H7 (cell line): ENCODE measurements at places on chromosomes 11 and 22. TPM values are rescaled to one million over a fixed set of nuclear protein-coding genes. Genes with fewer than 3 reads are reported as not detected.

Gene PEX26
- 29.7 and 34.5 TPM in 2 replicates for total RNA-seq

Gene BBS1
- total RNA-seq, result 25.4 and 26.5 TPM in 2 replicates

Gene OR10A5
- not detected in 2 replicates for total RNA-seq

Gene FKBP2
- 62.0 and 63.8 TPM in 2 replicates for total RNA-seq

Gene ST14
- total RNA-seq, result 4.5 and 4.7 TPM in 2 replicates

Gene SHANK3
- 1.8 and 2.1 TPM in 2 replicates for total RNA-seq

Gene LRRC56
- 1.3 and 1.5 TPM in 2 replicates for total RNA-seq

Gene MGAT3
- total RNA-seq, result 5.0 and 6.5 TPM in 2 replicates

Gene CATSPER1
- total RNA-seq, result not detected in 2 replicates

Gene OR5A1
- total RNA-seq, result not detected in 2 replicates

Gene NTM
- 2.7 and 4.7 TPM in 2 replicates for total RNA-seq

Gene C11orf86
- 0.21 and 0.26 TPM in 2 replicates for total RNA-seq

Gene RIMBP3C
- 0.17 and 0.70 TPM in 2 replicates for total RNA-seq

DNA sequence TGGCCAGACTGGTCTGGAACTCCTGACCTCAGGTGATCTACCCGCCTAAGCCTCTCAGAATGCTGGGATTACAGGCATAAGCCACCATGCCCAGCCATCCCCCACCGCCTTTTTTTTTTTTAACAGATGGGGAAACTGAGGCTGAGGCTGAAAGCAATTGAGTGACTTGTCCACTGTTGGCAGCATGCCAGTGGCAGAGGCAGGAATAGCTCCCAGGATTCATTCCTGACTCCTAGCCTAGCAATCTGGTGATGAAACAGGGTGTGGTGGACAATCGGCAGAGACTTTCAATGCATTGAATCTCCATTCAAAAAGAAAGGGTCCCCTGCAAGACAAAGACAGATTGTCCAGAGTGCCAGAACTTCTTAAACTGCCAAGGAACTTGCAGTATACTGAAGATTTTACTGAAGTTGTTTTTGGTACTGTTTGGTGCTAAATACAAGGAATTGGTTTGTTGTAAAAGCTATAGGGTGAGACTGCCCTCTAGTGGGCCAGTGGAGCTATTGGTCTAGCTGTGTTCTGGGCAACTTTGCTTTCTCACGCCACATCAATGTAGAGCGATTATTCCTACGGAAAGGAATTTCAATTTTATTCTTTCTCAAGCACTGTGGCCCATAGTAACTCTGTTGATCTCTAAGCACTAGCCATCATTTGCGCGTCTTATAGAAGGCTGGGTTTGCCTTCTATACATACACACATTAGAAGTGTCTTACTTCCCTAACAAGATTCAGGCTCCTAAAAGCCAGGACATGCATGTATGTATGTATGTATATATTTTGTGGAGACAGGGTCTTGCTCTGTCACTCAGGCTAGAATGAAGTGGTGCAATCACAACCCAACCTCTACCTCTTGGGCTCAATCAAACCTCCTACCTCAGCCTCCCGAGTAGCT lies 21.0 kb downstream of the C22orf31 start:
- DNase-seq, result peak; percentile 73

DNA sequence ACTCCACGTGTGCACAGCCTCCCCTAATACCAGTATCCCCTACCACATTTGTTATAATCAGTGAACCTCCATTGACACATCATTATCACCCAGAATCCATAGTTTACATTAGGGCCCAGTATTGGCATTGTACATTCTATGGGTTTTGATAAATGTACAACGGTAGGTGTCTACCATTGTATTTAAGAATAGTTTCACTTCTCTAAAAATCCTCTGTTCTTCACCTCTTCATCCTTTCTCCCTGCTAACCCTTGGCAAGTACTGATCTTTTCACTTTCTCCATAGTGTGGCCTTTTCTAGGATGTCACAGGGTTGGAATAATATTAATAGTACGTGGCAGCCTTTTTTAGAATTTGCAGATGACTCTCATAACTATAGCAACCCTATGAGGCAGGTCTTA lies 353.8 kb downstream of the DDX10 start:
- DNase-seq, result no peak

- DNase-seq, result no peak
Measured at GRCh38 chr11:55895216-55895615, 12.1 kb downstream of the TRIM51 start.

GRCh38 chr22:48091060-48091650 lies 1328.7 kb downstream of the TBC1D22A start:
- DNase-seq, result no peak

DNA sequence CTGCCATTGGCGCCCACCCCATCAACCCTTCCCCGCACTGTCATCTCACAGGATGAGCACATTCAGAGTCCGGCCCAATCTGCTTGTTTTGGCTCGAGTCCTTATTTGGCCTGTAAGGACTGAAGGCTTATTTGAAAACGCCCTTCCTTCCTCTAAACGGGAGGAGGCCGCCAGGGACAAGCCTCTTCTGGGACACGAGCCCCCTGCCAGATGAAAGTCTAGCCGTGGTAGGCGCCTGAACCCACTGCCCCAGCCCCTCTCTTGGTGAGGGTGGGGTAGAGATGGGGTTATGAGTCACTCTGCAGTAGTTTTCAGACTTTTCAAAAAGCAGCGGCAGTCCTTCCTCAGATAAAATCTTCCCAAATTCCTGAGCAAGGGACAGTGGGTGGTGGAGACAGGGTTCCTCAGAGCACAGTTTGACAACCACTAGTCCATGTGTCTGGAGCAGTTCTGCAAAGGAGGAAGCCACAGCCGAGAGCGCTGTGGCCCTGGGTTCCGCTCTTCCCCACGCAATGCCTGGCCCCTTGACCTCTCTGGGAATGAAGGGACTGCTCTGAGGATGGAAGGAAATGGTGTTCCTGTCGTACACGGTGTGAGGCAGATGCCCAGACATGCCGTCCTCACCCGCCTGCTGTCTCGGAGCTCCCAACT lies 57.0 kb downstream of the MYH9 start:
- DNase-seq, result no peak

GRCh38 chr22:36935694-36936093 lies 22.3 kb downstream of the CSF2RB start:
- DNase-seq, result peak; percentile 26

DNA sequence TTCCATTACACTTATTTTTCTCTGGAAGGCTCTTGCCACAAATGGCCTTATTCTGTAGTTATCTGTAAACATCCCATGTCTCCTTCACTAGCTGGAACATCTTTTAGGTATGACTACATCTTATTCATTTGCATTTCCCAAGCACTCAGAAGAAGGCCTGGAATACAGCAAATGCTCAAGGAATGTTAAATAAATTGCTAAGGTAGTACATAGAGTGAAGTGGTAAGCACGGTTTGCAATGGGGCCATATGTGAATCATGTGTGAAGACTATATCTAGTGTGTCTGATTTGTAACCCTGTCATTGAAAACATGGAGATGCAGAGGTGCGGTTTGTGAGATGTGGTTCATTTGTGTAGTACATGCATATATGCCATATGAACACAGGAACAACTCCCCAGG lies 33.5 kb downstream of the GDPD4 start:
- DNase-seq, result no peak

GRCh38 chr11:30719371-30719770 lies 133.2 kb upstream of the MPPED2 start:
- no peak for DNase-seq

- DNase-seq, result no peak
Measured at GRCh38 chr22:20782596-20783299, 8.8 kb downstream of the SERPIND1 start.

DNA sequence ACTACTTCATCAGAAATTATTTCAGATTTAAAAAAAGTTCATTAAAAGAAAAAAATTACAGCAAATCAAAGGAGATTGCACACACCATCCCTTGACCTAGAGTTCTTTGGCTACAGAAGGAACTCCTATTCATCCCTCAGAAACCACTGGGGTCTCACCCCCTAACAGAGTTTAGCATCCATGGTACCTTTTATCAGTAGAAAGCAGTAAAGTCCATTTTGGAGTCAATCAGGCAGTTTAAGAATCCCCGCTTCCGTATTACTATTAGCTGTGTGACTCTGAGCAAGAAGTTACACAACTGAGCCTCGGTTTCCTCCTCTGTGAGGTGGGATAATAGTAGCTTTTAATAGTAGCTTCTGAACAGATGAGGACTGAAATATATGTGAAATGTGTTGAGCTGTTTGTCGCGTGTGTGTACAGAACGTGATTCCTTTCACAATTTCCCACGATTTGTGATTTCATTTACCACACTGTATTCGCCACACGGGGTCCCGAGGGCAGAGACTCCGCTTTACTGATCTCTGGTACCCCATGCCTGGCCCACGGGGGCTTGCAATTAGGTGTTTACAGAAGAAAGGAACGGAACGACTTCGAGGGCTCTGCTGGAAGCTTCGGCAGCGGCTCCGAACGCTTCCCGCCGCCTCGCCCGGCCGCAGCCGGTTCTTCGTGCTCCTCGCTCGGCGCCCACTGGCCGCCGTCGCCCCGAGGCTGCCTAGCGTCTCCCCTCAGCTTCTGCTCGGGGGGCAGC lies 72.5 kb upstream of the ZBED5 start:
- no peak for DNase-seq

- DNase-seq, result peak; percentile 87
Measured at GRCh38 chr22:37518509-37519267, 527 bp downstream of the CARD10 start.

DNA sequence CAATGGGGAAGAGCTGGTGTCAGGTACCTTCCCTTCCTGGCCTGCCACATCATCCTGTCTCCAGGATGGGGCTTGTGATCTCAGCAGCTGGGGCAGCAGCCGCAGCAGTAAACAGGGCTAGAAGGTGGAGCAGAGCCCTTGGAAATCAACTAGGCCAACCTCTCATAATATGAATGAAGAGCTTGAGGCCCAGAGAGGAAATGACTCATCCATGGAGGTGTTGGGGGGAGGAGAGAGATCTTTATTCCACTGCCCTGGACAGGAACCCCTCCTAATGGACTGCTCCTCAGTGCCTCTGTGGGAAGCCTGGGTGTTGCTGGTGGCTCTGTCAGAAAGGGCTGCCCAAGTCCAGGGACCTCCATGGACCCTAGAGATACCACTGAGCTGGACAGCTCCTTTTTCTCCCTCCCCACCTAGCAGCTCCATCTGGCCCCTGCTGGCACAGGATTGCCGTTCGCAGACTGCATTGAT lies 111.8 kb downstream of the OSBP2 start:
- peak; percentile 63 for DNase-seq

GRCh38 chr11:86623041-86623621 lies 49.3 kb downstream of the ME3 start:
- no peak for DNase-seq

GRCh38 chr11:86932259-86932585 lies 23.0 kb downstream of the FZD4 start:
- DNase-seq, result no peak

DNA sequence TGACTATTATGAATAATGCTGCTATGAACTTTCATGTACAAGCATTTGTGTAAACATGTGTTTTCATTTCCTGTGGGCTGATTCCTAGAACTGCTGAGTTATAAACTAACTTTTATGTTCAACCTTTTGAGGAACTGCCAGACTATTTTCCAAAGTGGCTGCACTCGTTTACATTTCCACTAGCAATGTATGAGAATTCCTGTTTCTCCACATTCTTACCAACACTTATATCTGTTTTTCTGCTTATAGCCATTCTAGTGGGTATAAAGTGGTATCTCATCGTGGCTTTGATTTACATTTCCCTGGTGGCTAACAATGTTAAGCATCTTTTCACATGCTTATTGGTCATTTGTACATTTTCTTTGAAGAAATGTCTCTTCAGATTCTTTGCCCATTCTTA lies 35.2 kb upstream of the SCUBE2 start:
- DNase-seq, result no peak

DNA sequence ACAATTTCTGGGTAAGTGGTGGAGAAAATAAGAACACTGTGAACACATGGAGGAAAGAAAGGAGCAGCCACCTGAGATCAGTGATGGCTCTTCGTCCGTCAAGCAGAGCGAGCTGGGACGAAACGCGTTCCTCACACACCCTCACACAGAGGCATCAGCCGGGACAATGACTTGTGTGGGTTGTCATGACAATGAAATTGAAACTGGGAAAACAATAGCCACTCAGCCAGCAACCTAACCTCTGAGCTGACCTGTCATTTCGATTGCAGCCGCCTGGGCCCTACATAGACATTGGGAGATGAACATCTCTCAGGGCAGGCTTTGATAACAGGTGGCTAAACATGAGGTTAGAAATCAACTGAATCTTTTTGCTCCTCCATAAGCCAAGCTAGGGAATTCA lies 51.3 kb downstream of the TRIM29 start:
- DNase-seq, result no peak

GRCh38 chr22:24588757-24589481 lies 4.0 kb downstream of the LRRC75B start:
- peak; percentile 21 for DNase-seq

DNA sequence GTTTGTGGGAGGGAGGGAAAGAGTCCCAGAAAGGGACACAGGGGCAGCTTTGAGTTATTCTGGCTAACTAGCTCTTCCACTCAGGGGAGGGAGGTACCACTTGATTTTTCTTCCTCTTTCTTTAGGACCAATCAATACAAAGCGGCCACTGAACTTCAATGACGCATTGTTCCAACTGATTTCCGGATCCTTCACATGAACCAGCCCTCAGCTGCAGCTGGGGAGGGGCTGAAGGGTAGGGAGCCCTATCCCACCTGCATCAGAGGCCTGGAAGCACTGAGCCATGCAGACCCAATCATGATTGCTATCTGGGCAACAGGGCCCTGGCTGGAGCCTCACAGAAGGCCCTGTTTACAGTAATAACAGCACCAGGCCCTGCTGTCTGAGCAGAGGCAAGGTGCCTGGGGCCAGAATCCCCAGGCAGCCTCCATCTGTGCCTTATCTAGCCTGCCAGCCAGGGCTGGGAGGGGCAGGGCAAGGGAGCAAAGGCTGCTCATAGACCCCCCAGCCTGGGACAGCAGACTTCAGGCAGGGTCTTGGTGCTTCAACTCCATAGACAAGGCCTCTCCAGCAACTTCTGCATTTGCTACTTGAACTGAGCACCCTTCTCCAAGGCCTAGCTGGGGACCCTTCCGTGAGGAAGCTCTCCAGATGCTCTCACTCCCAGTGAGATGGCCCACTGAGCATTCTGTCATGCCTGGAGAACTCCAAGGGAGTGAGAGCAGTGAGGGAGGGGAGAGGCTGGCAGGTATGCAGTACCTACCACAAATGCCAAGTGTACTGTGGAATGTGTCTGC lies 22.5 kb downstream of the CLPB start:
- no peak for DNase-seq

DNA sequence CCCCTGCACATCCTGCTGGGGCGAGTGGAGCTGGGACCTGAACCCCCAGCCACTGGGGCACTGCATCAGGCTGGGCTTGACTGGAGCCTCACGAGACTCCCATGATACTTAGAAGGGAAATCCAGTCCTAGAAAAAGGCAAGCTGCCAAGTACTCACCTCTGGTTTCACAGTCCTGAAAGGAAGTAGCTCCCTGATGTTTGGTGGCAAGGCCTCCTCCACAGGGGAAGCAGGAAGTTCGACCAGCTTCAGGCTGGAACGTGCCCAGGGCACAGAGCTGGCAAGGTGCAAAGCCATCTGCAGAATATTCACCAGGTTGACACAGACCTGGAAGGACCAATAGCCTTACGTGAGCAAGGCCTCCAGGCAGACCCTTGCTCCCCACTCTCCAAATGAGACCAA lies 26.8 kb upstream of the NRIP3 start:
- no peak for DNase-seq
